Stimulated activated CD4-positive, alpha-beta T cell treated with anti-CD3 and anti-CD28 coated beads, Interleukin-15, amount 100 ng/mL, for 1 hour (primary cell): ENCODE measurements at places on chromosomes 4 and X.

DNA sequence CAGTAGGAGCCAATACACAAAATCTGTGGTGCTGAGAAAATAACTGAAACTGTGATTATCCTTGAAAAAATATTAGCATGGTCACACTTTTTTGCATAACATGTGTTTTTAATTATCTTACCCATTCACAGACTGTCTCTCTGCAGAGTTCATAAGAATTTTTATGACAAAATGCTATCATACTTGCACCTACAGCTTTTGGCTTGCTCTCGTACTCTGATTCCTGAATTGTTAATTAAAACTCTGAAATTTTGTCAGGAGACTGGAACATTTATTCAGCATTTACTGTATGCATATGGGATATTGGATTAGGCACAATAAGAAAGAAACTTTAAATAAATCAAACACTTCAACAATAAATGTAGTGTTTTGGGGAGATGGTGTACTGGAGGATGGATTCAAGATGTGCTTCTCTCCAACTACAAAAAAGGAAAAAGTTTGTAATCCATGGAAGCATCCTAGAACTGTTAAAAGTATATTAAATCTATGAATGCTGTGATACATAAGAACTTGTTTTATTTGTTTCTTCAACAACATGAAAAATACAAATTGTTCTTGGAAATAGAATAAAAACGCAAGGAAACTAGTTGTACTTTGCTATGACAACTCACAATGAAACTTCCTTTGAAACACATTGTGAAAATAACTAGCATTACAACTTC, 260.5 kb downstream of the SPATA18 start:
- DNase-seq = no peak

GRCh38 chr4:184648313-184649025, 778 bp downstream of the CASP3 start:
- DNase-seq = peak; percentile 29

- DNase-seq = no peak
These were observed 44.6 kb upstream of the FGFBP2 start for GRCh38 chr4:16007471-16008095.

DNA sequence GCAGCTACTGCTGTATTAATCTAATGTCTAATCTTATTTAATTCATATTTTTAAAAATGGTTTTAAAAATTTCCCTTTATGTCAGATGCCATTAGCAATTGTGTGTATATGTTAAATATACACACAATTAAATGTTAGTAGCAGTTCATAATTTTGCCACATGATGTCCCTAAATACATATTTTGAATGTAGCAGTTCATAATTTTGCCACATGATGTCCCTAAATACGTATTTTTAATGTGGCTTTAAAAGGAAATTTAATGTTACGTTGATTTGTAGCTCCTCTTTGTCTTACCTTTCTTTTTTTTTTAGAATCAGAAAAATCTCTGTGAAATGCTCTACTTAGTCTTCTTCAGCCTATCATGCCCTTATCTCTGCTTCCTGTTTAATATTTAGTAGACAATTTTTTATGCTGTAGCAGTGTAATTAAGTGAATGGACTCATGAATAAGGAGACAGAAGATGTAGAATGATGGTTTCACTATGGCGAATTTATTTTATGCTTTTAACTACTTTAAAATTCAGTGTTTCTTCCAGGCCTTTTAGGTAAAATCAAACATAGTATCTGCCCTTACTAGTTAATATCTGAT, 26.1 kb downstream of the RBM46 start:
- no peak for DNase-seq

GRCh38 chr4:3361896-3362295, 69.1 kb downstream of the RGS12 start:
- DNase-seq = no peak
